ENCODE measurements at places on chromosomes 5 and 9.

DNA sequence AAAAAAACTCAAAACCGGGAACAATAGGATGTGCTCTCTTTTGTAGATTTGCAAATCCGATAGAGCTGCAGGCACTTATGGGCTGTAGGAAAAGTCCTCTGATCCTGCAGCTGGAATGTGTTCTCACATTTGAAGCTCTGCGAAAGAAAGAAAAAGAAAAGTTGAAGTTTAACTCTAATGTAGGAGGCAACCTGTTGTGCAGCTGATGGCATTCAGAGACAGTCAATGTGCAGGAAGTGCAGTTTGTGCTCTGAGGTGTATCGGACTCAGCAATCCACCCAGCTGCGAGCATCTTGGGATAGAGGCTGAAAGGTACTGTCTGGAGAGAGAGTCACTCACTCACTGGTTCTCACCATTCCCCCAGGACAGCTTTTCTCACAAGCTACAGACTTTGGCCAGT lies 339.2 kb downstream of the AGTPBP1 start:
- no peak for DNase-seq

- DNase-seq: no peak
Observed at GRCh38 chr9:97578846-97579245, 54.3 kb downstream of the TSTD2 start.

GRCh38 chr5:94057655-94058054 lies 316.3 kb upstream of the POU5F2 start:
- no peak for DNase-seq

DNA sequence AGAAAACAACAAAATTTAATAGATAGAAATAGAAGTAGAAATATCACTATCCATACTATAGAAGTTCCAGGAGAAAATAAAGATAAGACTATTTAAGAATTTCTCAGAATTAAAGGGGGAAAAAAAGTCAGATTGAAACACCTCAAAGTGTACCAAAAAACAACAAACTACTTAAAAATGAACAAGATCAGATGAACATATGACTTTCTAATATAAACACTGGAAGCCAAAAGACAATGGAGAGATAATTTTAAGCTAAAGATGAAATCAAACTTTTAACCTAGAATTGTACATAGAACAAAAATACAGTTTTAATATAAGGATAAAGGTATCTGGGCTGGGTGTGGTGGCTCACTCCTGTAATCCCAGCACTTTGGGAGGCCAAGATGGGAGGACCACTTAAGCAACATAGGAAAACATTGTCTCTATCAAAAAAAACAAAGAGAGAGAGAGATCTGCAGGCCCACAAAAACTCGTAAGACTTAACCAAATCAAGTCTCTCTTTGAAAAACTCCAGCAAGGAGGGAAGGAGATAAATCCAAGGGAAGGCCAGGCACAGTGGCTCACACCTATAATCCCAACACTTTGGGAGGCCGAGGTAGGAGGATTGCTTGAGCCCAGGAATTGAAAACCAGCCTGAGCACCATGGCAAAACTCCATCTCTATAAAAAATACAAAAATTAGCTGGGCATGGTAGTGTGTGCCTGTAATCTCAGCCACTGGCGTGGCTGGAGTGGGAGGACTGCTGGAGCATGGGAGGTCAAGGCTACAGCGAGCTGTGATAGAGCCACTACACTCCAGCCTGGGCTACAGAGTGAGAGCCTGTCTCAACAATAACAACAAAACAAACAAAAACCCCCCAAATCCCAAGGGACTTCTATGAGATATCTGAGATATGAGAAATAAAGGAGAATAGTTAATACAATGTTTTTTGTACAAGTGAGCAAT lies 32.4 kb downstream of the ABHD17B start:
- no peak for DNase-seq

- no peak for DNase-seq
Observed at GRCh38 chr5:60687927-60688720, 11.8 kb downstream of the DEPDC1B start.

DNA sequence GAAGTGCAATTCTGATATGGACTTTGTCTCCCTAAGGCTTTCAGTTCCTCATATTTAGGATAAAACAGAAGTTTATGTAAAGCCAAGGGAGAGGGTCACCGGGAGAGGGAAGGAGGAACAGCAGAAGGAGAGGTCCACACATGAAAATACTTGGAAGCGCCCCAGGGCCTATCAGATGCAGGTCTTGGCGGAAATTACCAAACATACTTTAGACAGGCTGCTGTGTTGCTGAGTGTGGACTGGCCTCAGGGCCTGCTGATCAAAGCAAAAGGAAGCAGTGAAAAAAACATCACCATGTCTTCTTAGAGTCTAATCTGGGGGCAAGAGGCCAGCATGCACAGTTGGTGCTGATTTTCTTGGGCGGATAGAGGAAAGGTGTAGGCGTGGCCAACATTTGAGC lies 14.1 kb upstream of the NTRK2 start:
- no peak for DNase-seq

- no peak for DNase-seq
Observed at GRCh38 chr5:133252133-133252480, 200.3 kb downstream of the HSPA4 start.

DNA sequence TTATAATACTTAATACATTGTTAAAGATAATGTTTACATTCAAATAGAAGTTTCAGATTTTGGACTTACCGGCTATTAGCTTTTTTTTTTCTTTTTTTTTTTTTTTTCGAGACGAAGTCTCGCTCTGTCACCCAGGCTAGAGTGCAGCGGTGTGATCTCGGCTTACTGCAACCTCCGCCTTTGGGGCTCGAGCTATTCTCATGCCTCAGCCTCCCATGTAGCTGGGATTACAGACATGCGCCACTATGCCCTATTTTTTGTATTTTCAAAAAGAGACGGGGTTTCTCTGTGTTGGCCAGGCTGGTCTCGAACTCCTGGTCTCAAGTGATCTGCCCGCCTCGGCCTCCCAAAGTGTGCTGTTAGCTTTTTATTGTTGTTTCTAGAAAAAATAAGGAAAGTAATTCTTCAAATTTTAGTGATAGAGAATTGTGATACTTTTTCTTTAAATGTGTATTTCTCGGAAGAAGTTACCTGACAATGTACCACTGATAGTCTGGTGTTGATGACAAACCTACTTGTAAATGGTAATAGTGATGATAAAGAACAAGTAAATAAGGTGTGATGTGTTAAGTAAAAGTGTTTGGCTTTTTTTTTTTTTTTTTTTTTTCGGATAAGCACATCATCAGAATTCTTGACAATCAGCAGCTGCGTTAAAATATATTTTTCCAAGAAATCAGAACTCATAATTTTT lies 2.7 kb downstream of the CDC42SE2 start:
- no peak for DNase-seq

DNA sequence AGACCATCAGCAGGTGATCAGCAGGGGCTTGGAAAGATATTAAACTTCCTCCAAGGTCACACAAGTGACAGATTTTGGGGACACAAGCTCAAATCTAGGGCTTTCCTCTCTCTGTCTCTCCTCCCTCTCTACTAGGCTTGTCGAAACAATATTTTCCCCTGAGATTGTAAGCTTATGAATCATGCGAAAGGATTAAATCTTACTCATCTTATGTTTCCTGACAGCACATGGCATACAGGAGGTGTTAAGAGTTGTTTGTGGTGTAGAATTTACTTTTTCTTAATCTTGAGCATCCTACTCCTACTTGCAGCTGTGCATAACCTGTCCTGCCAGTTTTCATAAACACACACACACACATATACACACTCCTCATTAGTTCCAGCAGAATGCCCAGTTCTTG lies 186.3 kb downstream of the MARCHF11 start:
- no peak for DNase-seq

GRCh38 chr5:112012104-112012503 lies 255.1 kb upstream of the NREP start:
- no peak for DNase-seq

DNA sequence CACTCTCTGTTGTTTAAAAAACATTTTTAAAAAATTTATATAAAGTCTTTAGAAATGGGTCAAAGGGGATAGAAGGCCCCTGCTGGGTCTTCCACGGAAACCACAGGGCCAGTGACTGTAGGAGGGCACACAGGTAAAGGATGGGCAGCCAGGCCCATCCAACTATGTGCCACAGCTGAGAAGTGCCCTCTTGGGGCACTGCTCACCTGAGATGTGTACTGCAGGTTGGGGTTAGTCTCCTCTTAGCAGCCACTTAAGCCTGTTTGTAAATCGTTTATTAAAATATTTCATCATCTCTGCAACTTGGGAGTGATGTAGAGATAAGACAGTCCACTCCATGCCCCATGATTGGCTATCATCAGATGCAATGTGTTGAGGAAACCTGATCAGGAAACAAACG lies 222.4 kb downstream of the DIRAS2 start:
- no peak for DNase-seq

GRCh38 chr9:127067603-127068220 lies 54.7 kb downstream of the ANGPTL2 start:
- DNase-seq: no peak

GRCh38 chr5:127072861-127073846 lies at the start of gene C5orf63:
Gene C5orf63, minus strand, starts transcription at chr5:127073502. Its CDS starts 14,507 bp downstream, at chr5:127058995.
- peak; percentile 68 for DNase-seq

DNA sequence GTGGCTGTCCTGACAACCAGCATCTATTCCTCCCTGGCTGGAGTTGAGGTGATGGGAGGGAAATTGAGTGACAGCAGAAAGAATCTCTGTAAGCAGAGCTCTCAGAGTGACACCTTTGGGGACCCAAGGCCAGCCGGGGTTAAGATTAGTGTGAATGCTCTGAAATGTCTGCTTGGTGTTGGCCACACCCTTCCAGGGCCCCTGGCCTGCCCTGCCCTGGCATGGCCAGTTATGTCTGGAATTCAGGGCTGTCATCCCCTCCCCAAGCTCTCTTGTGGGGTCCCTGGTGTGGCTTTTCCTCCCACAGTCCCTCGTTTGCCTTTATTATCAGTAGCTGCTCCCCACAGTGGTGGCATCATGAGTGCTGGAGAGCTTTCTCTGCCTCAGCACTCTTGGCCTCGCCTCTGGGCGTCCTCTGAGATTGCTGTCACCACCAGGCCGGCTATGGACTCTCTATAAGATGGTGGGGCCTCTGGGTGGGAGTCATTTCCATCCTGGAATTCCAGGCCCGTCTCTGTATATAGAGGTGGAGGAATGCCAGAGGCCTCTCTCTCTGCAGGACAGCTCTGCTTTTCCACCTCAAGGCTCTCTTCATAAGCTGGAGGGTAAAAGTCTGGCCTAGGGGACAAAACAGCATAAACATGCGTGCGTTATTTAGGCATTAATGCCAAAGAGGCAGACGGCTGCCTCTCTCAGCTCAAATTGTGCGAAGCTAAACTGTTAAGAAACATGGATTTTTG lies 3.6 kb downstream of the TMEM252 start:
- DNase-seq: no peak

DNA sequence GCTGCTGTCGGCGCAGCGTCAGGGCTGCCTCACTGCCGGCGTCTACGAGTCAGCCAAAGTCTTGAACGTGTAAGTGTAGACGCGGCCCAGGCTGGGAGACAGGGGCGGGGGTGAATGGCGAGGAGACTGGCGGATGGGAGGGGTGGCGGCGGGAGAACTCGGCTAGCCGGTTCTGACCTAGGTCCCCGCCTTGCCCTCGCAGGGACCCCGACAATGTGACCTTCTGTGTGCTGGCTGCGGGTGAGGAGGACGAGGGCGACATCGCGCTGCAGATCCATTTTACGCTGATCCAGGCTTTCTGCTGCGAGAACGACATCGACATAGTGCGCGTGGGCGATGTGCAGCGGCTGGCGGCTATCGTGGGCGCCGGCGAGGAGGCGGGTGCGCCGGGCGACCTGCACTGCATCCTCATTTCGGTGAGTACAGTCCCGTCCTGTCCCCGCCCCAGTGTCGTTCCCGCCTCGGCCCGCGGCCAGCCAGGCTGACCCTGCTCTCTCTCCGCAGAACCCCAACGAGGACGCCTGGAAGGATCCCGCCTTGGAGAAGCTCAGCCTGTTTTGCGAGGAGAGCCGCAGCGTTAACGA lies 745 bp downstream of the GADD45G start:
- DNase-seq: no peak

DNA sequence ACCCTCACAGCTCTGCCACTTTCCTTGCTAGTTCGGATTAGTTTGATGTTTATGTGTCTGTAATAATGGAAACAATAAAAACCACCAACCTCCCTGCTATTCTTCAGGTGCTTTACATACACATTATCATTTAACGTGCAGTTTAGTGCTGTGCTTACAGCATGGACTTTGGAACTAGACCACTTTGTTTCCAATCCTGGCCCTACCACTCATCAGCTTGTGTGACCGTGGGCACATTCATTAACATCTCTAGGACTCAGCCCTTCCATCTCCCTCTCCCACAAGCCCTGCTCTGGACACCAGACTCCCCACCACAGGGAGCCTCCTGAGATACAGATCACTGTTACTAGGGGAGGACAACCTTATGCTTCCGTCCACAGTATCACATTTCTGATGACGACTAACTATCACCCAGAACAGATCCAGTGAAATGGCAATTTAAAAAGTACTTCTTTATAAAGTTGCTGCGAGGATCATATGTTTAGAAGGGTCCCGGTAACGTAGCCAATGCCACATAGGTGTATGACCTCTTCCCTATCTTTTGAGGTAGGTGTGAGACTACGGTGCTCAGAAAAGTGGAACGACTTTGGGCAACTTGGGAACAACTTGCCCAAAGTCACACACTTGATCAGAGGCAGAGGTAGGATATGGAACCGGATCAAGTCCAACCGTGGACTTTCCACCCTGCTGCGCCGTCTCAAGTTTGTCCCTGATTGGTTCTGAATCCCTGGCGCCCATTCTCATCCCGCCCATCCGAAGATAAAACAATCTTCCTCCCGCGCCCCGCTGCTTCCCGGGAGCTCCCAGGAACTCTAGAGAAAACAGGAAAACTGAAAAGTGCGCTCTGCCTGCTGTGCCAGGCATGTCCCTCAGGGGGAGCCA lies 132.4 kb upstream of the NIPBL start:
- no peak for DNase-seq
